ENCODE measurements at places on chromosomes 12 and 14.
A peak's percentile ranks its signal among the peaks of the same experiment; 100 is the strongest.

DNA sequence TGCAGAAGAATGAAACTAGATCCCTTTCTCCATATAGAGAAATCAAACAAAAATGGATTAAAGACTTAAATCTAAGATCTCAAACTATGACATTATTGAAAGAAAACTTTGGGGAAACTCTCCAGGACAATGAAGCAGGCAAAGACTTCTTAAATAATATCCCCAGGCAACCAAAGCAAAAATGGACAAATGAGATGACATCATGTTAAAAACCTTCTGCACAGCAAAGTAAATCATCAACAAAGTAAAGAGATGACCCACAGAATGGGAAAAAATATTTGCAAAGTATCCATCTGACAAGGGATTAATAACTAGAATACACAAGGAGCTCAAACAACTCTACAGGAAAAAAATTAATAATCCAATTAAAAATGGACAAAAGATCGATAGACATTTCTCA lies 101.0 kb downstream of the RALGAPA1 start:
- DNase-seq, result no peak

DNA sequence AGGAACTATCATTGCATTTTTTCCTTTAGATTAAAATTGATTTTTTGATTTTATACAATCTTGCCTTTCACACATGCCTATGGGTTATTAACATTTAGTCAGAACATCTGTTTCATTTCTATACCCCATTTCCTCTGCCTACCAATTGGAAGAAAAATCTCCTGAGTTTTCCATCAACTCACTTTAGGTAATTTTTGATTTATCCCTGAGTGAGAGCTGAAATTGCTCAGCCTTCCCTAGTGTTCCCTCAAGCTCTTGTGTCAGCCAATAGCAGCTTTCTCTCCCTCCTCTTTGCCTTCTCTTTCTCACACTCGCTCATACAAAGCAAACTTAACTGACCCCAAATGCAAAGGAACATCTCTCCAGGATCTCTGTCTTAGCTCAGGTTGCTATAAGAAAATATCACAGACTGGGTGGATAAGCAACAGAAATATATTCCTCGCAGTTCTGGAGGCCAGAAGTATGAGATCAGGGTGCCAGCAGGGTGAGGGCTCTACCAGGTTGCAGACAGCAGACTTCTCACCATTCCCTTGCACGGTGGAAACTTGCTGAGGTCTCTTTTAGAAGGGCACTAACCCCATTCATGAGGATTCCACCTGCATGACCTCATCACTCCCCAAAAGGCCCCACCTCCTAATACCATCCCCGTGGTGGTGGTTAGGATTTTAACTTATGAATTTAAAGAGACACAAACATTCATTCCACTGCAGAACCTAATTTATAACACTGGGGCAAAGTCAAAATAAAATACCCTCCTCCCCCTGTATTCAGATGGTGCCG lies 224.2 kb upstream of the SFSWAP start:
- no peak for DNase-seq

DNA sequence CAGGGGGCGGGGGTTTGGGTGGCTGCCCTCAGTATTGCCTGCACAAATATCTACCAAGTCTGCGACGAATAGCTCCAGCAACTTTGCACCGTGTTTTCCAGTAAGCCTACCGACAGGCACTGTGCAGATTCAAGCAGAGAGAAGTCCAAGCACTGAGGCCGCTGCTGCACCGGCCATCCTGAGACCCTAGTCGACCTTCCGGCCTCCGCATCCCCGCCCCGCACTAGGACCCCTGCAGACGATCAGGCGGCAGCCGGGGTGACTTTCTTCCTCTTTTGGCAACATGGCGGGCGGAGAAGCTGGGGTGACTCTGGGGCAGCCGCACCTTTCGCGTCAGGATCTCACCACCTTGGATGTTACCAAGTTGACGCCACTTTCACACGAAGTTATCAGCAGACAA lies at the start of gene EIF2S3B:
Gene EIF2S3B, plus strand, starts transcription at position 271 of the 400 bp plus-strand sequence. Its CDS starts 13 bp downstream, at position 284.
- no peak for DNase-seq

DNA sequence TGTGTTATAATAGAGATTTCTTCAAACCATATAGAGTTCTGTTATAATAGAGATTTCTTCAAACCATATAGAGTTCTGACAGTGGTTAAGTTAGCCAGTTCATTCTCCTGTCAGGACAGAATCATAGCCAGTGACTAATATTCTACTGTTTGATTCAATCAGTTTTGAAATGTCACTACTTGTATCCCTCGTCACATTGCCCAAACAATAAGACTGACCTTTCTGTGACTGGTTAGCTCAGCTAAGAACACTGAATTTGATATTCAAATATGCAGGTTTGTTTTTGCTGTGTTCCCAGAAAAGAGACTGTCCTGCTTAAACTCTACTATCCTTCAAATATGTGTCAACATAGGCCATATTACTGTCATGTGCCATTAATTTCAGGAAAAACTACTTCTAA lies 74.4 kb downstream of the ALG10B start:
- no peak for DNase-seq

- no peak for DNase-seq
Measured at GRCh38 chr14:38824706-38825105, 278.3 kb downstream of the SEC23A start.

DNA sequence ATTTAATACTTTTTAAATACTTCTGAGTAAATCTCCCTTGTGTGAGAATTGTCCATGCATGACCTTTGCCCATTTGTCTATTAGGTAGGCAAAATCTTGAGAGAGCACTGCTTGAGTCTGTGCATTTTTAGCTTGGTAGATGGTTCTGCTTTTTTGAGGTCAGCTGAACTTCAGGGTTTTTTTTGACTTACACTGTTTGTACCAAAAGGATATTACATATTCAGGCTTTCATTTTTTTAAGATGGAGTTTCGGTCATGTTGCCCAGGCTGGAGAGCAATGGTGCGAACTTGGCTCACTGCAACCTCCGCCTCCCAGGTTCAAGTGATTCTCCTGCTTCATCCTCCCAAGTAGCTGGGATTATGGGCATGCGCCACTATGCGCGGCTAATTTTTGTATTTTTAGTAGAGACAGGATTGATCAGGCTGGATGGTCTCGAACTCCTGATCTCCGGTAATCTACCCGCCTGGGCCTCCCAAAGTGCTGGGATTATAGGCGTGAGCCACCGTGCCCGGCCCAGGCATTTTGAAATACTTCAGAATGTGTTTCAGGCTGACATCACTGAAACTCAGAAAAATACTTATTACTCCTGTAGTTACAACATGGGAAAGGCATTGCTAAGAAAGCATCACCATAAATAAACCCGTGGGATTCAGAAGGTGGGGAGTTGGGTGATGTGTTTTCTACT lies 11.1 kb downstream of the RASSF3 start:
- no peak for DNase-seq

DNA sequence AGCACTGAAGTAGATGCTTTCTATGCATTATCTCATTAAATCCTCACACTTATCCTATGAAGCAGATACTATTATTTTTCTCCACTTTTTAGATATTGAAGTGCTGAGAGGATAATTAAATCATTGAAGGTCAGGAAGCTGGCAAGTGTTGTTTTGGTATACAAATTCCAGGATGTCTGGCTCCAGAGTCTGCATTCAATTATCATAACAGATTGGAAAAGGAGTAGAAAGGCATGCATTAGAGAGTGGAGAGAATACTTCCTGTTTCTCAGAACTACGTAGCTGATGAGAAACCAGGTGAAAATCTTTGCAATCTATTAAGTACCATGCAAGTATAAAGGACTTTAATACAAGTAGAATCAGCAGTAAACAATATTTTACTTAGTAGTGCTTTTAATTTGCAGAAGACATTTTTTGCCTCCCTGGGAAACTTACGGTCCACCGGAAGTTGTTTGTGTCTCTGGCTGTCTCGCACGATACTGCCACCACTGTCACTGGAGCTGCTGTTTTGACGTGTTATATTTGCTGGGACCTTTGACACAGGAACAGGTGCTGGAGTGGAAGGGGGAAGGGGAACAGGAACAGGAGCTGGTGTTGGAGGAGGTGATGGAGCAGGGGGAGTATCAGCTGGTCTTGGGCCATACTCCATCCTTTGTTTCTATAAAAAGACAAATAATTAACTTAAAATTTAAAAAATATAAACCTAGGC lies 158.0 kb downstream of the EPS8 start:
- DNase-seq, result no peak

- DNase-seq, result no peak
Measured at GRCh38 chr12:3454780-3455179, 36.2 kb upstream of the PRMT8 start.

GRCh38 chr14:74472601-74473000 lies 20.5 kb downstream of the NPC2 start:
- no peak for DNase-seq

GRCh38 chr12:7137908-7138307 lies 7.7 kb downstream of the CLSTN3 start:
- DNase-seq, result no peak

DNA sequence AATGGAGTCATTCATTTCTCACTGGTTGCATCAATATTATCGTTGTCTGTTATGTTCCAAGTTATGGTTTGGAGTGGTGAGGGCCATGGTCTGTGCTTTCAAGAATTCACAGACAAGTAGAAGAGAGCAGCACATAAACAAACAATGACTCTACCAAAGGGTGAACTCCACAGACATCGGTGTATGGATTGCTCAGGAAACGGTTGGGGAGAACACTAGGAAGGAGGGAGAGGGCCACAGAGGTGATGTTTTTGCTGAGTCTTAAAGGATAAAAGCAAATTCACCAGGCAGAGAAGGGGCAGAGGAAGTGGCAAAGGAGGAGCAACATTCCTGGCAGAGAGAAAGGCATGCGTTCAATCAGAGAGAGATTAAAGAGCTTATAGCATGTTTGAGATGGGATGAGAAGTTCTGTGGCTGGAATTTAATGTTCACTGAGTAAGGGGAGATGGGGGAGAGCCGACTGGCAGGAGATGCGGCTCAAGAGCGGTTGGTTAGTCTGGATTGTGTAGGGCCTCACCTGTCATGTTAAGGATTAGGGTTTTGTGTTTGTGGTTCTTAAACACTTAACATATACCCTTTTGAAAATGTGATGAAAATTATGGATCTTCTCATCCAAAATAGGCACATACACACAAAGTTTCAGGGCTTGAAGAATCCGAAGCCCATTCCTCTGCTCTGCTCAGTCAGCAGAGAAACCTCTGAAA lies 42.3 kb upstream of the FRMD6 start:
- no peak for DNase-seq

GRCh38 chr12:80033448-80033847 lies 65.9 kb upstream of the OTOGL start:
- no peak for DNase-seq

- DNase-seq, result no peak
Measured at GRCh38 chr12:19979584-19979983, 388.8 kb upstream of the PDE3A start.

- no peak for DNase-seq
Measured at GRCh38 chr12:6833189-6833890, 5.1 kb downstream of the P3H3 start.

GRCh38 chr12:132351751-132352495 lies 22.5 kb upstream of the GALNT9 start:
- no peak for DNase-seq

DNA sequence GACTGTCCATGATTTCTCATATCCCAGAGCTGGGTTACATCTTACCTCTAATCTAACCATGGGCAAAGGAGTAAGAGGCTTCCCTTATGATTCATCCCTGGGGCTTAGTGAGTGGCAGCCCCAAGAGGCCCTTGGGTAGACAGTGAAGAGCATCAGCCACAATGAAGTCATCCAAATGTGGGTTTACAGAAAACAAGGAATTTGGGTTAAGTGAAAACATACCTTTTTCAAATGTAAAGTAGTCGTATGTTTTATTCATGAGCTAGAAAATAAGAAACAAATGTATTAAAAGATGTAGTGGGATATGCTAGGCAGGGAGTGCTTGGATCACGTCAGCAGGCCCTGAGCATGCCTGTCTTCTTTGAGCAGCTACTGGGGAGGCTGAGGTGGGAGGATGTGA lies 54.0 kb upstream of the ELK3 start:
- DNase-seq, result no peak

- DNase-seq, result peak; percentile 70
Measured at GRCh38 chr14:105448706-105449111, 25.9 kb upstream of the CRIP2 start.

- DNase-seq, result no peak
Measured at GRCh38 chr12:46470975-46471374, 98.4 kb upstream of the SLC38A2 start.

GRCh38 chr14:75315144-75315543 lies 36.5 kb downstream of the FOS start:
- no peak for DNase-seq

- no peak for DNase-seq
Measured at GRCh38 chr12:33519566-33519965, 79.9 kb upstream of the SYT10 start.

DNA sequence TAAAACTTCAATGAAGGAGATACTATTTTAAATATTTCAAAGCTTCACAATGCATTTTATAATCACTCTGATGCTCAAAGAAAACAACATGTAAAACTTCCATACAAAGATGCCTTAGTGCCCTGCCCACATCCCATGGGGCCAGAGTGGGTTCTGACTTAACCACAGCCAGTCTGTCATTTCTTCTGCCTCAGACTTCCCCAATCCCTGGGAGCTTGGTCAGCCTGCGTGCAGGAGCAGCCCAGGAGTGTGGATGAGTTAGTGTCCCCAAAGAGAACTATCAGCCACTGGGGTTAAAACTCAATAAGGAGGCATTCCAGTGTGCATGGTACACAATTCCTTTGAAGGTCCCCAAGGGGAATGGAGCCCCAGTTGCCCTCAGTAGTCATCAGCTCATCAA lies 100.3 kb downstream of the PTCSC3 start:
- DNase-seq, result no peak

DNA sequence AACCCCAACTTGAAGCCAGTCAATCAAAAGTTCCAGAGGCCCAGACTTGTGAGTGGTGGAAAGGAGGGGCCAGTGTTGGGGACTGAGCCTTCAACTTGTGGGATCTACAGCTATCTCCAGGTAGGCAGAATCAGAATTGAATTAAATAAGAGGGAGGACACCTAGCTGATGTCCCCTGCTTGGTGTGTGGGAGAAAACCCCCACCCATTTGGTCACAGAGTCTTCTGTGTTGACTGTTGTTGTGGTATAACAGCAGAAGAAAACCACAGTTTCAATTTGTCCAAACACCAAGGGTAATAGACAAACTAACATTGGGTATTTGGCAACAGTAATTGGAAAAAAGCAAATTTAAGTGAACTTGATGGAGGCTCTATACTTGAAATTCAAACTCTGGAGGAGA lies 3.4 kb upstream of the GCH1 start:
- no peak for DNase-seq

DNA sequence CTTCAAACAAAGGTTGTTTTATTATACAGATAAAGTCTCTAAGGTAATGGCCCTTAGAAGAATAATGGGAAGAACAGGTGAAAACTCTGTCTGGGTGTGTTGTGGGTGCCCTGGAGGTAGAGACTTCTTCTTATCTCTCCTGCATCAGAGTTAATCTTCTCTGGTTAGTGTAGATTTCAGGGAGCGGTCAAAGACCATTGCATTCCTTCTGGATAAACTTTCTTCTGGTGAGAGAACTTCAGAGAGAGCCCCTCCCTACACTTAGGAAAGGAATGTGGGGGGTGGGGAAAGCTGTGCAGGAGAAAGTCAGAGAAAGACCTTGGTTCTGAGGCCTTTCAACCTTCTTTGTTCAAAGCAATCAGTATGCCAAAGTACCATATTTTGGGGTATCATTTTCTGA lies 658.5 kb downstream of the DIO2 start:
- DNase-seq, result no peak

Data from activated T-cell treated with anti-CD3 and anti-CD28 coated beads, Interleukin-2, amount 50 U/mL, for 72 hours (primary cell).